Karpas-422 (cell line): ENCODE measurements at places on chromosomes 12 and 14.

DNA sequence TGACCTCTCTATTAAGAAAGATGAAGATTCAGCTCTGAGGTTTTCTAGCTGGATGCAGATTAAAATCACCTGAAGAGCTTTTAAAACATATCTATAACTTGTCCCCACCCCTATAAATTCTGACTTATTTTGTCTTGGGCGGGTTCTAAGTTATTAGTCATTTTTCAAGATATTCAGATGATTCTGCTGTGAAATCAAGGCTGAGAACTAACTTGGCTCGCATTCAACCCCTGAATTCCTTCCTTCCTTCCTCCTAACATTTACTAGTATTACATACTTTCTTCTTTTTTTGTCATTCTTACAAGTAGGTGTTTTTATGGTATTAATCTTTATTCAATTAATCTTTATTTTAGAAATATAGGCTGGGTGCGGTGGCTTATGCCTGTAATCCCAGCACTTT, 55.4 kb downstream of the SSPN start:
- DNase-seq, result no peak

DNA sequence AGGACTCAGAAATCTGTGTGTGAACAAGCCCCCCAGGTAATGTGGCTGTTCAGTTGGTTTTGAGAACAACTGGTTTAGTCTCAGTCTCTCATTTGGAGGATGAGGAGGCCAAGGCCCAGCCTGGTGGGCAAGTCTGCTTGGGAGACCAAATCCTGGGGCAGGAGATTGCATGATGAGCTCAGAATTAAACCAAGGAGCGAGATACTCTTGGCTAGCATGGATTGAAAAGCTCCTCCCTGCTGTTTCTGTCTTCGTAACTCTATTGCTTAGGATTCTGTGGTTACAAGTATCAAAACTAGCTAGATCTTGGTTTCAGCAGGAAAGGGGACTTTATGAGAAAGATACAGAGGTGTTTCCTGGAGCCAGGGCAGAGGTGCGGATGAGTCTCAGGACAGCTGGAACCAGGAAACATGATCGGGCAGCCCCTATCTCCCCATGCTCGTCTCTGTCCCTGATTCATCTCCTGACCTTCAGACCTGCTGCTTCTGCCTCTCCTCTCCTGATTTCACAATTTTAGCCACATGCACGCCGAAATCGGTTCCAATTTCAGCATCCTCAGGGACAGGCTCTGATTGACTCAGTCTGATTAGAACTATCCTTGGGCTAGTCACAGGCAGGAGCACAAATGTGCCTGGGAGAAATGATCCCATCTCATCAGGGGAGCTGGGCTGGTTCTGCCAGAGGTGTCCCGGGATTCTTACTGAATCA, 40.2 kb upstream of the RIN3 start:
- DNase-seq, result no peak

- no peak for DNase-seq
Observed at GRCh38 chr12:5808981-5809380, 136.1 kb downstream of the ANO2 start.

DNA sequence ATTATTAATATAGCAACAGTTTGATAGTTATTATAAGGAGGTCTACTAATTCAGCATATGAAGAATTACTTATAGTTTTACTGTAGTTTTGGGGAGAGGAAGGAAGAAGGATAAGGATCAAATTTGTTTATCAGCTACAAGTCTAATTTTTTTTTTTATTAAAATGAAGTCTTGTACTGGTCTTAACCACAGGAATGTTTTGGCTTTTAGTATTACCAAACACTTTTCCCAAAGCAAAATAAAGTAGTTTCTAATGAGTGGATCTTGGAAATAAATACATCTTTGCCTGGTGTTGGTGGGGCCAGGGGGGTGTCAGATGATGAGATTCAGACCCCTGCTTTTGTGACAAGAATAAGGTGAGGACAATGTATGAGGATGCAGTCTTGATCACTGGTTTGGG, 57.2 kb upstream of the ZDHHC17 start:
- DNase-seq, result no peak

DNA sequence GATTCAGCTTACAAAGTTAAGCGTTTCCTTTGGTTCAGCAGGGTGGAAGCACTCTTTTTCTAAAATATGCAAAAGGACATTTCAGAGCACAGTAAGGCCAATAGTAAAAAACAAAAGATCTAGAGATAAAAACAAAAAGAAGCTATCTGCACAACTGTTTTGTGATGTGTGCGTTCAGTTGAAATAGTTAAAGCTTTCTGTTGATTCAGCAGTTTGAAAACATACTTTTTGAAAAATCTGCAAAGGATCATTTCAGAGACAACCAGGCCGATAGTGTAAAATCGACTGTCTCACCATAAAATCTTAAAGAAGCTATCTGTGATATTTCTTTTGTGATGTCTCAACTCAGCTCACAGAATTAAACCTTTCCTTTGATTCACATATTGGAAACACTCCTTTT, 300.0 kb upstream of the ALG10B start:
- DNase-seq, result no peak

- no peak for DNase-seq
Observed at GRCh38 chr14:39763402-39763890, 331.2 kb upstream of the FBXO33 start.

GRCh38 chr14:32438517-32438916, 109.4 kb downstream of the AKAP6 start:
- DNase-seq, result no peak

GRCh38 chr12:123602651-123603195, 824 bp downstream of the DDX55 start:
- peak; percentile 70 for DNase-seq

DNA sequence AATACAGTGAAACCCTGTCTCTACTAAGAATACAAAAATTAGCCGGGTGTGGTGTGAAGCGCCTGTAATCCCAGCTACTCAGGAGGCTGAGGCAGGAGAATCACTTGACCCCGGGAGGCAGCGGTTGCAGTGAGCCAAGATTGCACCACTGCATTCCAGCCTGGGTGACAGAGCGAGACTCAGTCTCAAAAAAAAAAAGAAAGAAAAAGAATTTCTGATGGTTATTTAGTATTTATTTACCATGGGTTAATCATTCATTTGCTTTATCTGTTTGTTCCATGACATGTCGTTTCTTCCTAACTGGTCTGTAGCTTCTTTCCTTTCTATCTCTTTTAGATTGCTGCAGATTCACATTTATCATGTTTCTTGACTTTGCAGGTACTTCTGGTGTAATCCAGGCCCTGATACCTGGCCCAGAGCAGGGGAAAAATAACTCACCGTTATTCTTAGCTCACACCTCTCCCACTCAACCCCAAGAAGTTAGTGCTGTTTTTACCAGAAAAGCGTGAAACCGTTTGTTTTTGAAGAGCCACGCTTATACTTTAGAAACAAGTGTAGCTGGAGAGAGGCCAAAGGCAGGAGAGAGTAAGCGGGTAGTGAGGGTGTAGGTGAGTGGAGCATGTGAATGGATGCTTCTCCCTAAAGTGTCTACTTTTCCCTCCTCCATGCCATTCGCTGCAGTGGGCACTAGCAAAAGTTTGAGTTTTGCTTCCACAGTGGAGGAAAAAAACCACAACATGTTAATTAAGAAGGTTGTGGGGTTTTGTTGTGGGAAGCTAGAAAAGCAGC, 45.4 kb downstream of the SRGAP1 start:
- DNase-seq, result no peak

GRCh38 chr14:77133720-77134338, 7.8 kb downstream of the ZDHHC22 start:
- peak; percentile 93 for DNase-seq

DNA sequence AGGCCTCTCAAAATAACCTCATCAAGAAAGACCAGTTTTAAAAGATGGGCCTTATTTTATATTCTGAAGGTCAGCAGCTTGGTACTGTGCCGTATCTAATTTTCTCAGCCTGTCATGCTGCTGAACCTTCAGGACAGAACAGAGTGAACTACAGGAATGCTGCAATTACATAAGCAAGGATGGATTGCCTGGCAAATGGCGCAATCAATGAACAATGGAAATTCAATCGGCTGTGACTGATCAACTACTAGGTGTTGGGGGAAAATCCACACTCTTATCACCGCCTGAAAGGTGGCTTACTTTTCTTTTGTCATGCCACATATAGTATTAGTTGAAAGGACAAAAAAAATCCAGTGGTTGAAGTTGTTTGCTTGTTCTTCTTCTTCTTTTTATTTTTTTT, 8.5 kb downstream of the ACSS3 start:
- DNase-seq, result no peak

DNA sequence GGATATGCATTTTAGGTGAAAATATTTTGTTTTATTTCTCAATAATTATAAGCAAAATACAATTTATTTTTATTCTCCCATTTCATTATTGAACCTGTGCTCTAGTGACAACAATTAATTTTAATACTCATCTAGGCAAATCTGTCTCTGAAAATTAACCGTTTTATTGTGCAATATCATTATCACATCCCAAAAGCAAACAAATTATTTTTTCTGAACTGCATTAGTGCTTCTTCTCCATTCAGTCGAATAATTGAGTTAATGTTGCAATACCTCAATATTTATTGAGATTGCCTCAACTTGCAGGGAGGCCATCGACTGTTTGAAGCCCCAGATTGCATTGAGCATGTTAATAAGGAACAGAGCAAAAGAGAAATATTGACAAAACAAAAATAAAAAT, 303.2 kb upstream of the LRFN5 start:
- no peak for DNase-seq

- DNase-seq, result no peak
Observed at GRCh38 chr14:81971911-81972310, 438.3 kb upstream of the SEL1L start.

DNA sequence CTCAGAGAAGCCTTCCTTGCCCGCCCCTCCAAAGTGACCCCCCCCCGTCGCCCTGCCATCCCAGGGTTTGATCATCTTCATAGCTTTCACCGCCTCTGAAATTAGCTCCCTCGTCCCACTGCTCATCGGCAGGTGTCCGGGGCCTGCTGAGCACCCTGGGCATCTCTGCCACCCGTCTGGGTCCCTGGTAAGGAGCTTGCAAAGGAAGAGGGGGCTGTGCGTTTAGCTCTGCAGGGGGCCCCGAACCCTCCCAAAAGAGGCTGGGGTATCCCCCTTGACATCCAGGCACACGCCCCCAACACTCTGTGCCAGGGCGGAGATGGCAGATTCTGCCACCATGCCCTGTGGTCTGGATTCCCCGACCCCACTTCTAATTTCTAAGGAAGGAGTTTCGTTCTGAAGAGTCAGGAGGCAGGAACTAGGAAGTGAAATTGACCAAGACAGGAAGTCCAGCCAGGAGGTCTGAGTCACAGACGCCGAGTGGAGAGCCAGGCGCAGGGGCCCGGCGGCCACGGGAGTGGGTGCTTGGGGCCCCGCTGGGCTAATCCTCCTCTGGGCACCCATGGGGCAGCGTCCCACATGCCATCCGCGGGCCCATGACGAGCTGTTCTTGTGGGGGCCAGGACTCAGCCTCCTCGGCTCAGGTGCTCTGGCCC, 95.7 kb downstream of the RFLNA start:
- peak; percentile 75 for DNase-seq

- no peak for DNase-seq
Observed at GRCh38 chr14:95217391-95217900, 60.1 kb upstream of the DICER1 start.

GRCh38 chr12:1873531-1874510, 44.6 kb downstream of the CACNA2D4 start:
- DNase-seq, result no peak

DNA sequence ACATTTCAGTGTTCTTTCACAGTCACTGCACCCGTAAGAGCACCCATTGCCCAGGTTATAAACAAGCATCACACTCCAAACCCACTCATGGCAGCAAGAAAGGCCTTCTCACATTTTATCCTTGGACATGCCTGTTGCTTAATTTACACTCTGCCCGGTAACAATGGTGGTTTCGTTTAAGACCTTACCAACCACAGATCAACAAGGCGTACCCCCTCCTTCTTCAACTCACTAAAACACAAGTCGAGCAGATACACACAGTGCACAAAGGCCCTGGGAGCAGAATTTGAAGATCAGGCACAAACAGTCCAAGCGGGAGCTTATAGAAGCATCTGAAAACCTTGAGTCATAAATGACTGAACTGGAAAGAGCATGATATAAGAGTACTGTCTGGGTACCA, 98.1 kb downstream of the GALC start:
- peak; percentile 62 for DNase-seq

- no peak for DNase-seq
Observed at GRCh38 chr12:112112409-112113133, 4.0 kb upstream of the NAA25 start.

DNA sequence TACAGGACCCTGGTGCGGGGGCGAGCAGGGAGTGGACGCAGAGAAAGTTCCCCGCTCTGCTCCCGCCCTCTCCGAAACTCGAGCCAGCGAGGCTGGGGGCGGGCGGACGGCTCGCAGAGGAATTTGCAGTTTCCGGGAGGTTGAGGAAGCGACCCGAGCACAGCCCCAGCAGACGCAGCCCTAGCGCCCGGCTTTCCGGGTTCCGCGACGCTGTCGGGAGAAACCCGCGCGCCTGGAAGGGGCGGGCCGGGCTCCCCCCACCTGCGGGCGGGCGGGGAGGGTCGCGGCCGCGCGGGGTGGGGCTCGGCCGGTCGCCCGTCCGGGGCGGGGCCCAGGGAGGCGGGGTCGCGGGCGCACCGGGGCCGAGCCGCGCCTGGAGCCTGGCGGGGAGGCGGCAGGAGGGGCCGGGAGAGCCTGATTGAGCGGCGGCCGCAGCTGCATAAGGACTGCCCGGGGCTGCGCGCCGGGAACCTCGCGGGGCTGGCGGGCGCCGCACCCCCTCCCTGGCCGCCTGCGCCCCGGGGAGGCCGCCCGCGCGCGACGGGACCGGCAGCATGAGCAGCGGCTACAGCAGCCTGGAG, at the start of gene RASSF3:
TSS of gene RASSF3 (plus strand) at position 417 of the 581 bp plus-strand sequence. CDS start at position 555, 138 bp downstream.
- peak; percentile 94 for DNase-seq

GRCh38 chr14:99966037-99966835, 99.0 kb upstream of the EVL start:
- DNase-seq, result no peak

- no peak for DNase-seq
Observed at GRCh38 chr12:27965966-27966365, 6.6 kb downstream of the PTHLH start.

DNA sequence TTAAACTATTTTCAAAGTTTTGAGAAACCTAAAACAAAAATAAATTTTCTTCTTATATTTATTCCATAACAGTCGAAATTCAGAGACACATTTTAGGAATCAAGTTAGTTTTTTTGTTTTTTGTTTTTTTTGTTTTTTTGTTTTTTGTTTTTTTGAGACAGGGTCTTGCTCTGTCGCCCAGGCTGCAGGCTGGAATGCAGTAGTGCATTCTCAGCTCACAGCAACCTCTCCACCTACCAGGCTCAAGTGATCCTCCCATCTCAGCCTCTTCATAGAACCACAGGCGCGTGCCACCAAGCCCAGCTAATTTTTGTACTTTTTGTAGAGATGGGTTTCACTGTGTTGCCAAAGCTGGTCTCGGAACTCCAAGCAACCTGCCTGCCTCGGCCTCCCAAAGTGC, 18.5 kb upstream of the DNAAF2 start:
- no peak for DNase-seq

GRCh38 chr12:74624201-74624600, 86.6 kb downstream of the ATXN7L3B start:
- no peak for DNase-seq

DNA sequence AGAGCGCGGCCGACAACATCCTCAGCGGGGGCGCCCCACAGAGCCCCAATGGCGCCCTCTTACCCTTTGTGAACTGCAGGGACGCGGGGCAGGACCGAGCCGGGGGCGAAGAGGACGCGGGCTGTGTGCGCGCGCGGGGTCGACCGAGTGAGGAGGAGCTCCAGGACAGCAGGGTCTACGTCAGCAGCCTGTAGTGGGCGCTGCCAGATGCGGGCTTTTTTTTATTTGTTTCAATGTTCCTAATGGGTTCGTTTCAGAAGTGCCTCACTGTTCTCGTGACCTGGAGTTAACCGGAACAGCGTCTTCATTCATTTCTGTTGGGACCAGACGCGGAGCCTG, 103.8 kb upstream of the FKBP4 start:
- peak; percentile 66 for DNase-seq
